ENCODE measurements at places on chromosomes 7 and 10.

DNA sequence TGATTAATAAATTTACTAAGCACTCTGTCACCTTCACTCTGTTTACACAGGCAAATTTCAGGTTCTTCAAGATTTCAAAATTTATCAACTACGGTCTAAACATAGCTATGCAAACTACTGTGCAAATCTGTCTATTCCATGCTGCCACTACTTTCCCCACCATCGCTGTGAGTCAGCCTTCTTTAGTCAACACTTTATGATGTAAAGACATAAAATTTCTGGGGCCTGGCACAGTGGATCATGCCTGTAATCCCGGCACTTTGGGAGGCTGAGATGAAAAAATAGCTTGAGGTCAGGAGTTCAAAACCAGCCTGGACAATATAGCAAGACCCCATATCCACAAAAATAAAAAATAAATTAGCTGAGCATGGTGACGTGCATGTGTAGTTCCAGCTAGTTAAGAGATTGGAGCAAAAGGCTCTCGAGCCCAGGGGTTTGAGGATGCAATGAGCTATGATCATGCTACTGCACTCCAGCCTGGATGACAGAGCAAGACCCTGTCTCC is 42.6 kb downstream of the CNOT4 start:
- no peak for DNase-seq

DNA sequence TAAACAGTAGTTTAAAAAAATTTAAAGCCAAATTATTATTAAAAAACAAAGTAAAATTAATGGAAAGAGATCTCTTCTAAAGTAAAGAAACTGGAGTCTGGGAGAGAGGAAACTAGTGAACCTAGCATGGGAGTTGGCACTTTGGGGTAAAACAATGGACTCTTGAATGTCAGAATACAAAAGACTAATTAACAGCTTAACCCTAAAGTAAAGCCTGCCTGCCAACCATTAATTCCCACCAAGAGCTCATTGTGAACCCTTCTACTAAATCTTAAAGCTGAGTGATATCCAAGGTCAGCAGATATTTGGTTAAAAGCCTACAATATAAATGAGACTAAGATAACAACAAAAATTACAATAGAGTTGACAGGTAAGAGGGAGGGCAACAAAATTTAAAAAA is 36.5 kb downstream of the KMT2C start:
- DNase-seq: no peak

DNA sequence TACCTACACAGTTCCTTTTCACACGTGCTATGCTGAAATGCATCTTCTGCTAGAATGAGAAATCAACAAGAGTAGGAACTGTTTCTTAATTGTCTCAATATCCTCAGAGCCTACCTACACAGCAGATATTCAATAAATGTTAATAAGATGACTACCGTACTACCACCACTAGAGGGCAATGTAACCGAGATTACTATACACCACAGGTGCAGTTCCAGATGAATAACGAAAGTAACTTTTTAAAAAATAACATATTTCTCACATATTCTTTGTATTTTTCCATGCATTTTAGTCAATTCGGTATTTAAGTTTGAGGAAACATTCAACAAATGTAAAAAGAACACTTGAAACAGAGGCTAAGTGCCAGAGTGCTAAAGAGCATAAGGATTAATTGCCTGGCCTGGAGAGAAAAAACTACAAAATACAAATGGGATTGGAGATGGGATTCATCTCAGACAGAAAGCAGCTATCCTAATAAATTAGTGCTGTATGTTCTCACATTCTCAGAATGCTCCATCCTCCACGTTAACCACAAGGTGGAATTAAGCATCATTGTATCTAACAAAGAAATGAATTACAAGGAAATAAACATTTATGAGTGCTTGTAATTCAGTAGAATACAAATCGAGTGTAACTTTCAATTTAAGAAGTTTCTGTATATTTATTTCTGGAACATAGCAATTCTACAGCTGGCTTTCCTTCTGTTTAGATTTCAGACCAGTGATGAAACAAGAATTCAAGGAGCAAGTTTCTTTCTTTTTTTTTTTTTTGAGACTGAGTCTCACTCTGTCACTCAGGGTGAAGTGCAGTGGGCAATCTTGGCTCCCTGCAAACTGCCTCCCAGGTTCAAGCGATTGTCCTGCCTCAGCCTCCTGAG is 20.3 kb upstream of the HECTD2 start:
- DNase-seq: peak; percentile 61

DNA sequence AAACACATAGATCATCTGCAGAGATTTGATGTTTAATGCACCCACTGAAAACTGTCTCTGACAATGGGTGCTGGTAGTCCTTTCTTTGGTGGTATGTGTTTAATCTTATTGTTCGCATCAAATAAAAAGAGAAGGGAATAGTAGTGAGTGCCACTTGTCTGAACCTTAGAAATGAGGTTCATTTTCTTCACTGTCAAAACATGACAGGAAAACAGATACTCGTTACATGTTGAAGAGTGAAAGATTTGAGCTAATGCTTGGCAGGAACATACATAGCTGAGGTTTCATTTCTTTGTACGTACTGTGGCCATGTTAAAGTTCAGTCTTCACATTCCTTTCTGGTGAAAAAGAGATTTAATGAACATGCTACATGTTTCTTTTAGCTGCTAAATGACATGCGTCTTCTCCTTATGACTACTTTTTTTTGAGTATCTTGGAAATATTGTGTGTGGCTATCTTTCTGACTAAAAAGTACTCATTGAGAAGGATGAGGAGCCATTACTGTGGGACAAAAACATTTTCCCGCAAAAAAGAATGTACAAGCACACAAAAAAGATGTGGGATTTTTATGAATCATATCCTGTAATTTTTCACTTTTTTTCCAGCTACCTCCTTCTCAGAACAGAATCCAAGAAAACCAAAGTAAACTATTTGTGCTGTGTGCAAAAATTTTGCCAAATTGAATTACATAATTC is 108.0 kb downstream of the TWIST1 start:
- no peak for DNase-seq

GRCh38 chr7:47724335-47724982 is 142.5 kb upstream of the TNS3 start:
- DNase-seq: no peak

GRCh38 chr10:6320320-6321010 is 117.7 kb downstream of the PFKFB3 start:
- no peak for DNase-seq

- no peak for DNase-seq
Observed at GRCh38 chr7:108407676-108408075, 48.6 kb downstream of the NRCAM start.

GRCh38 chr10:74589226-74589673 is 237.2 kb upstream of the KAT6B start:
- DNase-seq: peak; percentile 90

DNA sequence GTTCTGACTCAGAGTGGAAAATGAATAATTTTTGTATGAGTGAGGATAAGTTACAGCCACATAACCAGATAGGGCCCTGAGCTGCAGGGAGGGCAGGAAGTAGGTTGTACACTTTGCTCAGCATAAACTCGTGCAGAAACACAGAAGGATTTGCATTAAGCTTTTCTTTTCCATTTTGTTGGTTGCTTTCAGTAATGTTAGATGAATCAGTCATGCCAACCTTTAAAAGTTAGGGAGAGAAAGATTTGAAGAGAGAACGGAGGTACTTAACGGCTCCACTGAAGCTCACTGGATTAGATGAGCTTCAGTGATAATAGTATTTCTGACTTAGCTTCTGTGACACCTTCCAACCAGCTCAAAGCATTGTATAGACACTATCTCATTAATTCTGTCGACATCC is 348.1 kb downstream of the GATA3 start:
- DNase-seq: no peak

DNA sequence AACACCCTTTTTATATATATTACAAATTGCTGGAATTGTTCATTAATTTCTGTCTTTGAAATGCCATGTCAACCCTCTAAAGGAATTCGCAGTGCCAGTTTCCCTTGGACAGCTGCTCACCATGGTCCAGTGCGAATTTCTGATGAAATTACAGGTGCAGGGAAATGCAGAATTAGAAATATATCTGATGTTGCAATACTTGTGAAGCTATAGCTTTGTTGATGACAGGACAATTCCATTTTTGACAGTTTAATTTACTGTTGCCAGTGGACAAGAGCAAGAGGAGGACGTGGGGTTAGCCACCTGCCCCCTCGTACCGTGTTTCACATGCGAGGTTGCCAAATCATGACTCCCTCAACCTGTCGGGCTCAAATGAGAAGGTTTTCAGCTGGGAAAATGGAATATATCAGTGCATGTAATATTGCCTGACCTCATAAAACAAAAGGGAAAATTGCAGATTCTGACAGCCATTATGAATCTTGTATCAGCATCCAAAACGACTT is 140.6 kb downstream of the MGMT start:
- no peak for DNase-seq

- peak; percentile 17 for DNase-seq
Observed at GRCh38 chr7:155796381-155797261, 15.6 kb downstream of the SHH start.

- no peak for DNase-seq
Observed at GRCh38 chr7:97116308-97116707, 1.2 kb upstream of the SDHAF3 start.

GRCh38 chr10:1126461-1126860 is 70.3 kb downstream of the WDR37 start:
- no peak for DNase-seq

DNA sequence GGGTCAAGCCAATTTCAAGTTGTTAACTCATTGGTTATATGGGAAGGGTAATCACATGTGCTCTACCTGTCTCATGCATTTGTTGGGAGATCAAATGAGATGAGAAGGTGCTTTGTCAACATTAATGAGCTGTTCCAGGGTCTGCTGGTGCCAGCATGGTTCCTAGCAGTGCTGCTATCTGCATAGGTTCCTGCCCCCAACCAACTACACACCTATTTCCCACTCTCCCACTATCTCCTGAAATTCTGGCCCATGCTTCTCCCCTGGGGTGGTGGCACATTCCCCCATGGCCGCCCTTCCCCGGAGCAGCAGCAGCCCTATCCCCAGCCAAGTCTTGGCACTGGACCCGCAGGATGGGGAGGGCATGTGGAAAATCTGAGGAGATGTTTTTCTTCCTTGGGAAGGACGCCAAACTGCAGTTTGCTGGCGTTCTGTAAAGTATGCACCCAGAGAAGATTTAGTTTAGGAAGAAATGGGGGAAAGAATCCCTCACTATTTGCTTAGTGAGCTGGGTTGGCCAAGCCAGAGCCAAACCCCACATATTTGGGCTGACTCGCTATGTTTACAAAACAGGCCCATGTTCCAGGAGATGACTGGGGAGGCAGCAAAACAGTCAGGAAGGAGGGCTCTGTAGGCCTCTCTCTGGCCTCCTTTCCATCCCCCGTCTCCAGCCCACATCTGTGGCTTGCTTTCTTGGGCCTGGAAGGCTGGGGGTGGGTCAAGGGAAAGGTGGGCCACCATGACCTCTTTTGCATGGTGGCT is 42.5 kb downstream of the PPP1R3C start:
- no peak for DNase-seq

DNA sequence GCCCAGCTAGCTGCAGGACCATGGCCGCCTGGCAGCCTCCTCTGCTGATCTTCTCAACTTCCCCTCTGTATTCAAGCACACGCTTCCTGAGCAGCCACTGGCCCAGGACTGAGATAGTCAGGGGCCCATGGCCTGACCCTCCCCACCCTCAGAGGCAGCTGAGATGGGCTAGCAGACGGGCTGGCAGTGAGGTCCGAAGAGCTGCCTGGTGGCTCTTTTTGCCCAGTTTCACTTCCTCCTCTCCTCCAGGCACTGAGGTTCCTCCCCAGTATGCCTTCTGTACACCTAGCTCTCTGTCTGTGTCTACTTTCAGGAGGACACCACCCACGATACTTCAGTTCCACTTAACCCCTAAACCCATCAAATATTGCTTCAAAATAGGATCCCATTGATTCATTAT is 395.6 kb downstream of the TNS3 start:
- no peak for DNase-seq

GRCh38 chr10:96556003-96556402 is 30.8 kb downstream of the TM9SF3 start:
- DNase-seq: no peak

DNA sequence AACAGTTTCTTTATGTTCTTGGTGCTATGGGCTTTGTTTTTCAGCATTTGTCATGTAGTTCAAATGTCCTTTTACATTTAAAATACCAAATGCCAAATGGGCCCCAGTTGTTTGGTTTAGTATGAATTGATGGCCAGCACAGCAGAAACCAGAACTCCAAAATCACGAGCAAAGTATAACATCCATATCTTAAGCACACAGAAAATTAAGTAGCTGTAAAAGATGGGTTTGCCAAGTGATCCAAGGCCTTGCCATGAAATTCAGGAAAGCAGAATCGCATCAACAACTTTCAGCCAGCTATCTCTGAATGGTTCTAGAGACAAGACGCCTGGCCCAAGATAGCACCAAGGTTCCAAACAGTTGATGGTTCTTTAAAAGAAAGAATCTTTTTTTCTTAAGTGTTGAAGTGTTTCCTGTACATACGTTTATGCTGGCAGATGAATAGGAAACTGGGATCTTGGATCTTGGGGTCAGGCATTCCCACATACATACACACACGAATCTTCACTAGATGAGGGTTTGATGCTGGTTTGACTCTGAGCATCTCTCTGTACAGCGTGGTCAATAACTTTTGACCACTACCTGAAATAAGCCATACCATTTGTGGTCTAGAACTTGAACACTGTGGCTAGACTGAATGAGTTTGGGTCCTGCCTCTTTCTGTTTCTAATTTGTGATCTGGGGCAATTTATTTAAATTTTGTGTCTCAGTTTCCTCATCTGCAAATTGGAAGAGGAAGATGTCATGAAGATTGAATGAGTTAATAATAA is 711.8 kb downstream of the KCNMA1 start:
- no peak for DNase-seq

DNA sequence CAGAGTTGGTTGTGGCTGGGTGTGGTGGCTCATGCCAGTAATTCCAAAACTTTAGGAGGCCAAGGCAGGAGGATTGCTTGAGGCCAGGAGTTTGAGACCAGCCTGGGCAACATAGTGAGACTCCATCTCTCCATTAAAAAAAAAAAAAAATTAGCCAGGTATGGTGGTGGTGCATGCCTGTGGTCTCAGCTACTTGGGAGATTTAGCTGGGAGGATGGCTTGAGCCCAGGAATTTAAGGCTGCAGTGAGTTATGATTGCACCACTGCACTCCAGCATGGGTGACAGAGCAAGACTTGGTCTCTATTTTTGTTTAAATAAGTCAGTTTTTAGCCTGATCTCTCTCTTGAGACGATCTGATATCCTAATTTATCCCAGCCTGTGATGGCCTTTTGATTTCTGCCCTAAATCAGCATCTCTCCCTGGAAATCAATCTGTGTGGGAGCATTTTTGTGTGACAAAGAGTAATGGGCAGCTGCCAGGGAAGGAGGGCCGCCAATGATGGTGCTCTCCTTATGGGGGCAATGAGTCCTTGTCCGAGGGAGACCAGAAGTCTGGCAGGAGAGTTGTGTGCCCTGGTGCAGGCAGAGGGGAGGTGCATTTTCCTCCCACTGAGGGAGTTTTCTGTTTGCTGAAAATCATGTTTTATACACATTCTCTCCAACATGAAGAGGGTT is 111.0 kb downstream of the NRP1 start:
- DNase-seq: no peak

GRCh38 chr10:79496896-79497295 is 15.4 kb upstream of the EIF5AL1 start:
- DNase-seq: no peak

Measured in NCI-H2029 treated with DMSO at 0.1 percent for 48 hours (cell line).